ENCODE measurements at places on chromosomes 4 and X. TPM values are rescaled to one million over a fixed set of nuclear protein-coding genes. Genes with fewer than 3 reads are reported as not detected.

GRCh38 chr4:112926819-112927218, 122.6 kb upstream of the ANK2 start:
- no peak for DNase-seq

Gene SLC49A3
- 6.9 TPM for total RNA-seq

DNA sequence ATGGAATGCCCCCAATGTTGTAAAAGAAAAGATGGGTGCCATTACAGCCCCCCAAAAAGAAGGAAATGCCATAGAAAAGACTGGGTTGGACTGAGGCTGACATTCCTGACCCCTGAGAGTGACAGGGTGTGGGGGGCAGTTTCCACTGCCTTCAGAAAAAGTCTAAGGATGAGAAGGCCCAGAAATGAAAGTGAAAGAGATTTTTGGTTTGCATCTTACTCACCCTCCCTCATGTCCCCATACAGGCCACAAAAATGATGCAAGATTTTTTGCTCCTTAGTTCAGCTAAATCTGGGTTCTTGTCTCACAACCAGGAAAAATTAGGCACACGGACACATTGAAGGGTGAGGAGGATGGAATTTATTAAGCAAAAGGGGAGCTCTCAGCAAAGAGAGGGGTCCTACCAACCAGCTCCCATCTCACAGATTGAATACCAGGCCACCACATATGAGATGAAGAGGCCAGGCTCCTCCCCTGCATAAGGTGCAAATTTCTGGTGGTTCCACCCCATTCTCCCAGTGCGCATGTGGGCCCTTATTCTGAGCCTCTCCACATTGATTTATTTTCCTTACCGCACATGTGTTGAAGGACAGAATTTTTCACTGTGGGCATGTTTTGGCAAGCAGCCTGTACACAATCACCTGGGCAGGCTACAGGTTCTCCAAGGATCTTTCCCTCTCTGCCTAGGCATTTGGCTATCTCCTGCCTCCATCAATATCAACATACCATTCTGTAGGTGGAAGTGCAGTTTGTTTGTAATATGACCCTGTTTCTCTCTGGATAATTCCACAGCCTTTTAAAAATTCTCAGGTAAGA, 18.8 kb downstream of the PPP4R3C start:
- no peak for DNase-seq

Gene S100P
- total RNA-seq = not detected

Gene HOPX
- total RNA-seq = not detected

Gene LONRF3
- 0.33 TPM for total RNA-seq

DNA sequence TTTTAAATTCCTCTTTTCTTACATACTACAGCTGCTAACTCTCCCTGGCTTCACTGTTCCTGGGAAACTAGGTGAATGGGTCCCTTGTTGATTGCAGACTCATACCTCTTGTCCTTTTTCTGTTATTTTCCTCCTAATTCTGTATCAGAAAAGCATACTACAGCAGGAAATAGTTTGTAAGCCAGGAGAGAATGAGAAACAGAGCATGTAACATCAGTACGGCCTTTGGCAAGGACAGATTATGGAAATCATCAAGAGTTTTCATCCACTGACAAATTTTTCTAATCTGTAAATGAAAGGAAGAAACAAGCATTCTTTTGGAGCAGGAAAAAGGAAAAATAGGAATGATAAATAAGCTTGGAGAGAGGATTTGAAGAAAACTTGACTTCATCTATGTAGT, 239.2 kb downstream of the ANTXR2 start:
- DNase-seq = no peak

DNA sequence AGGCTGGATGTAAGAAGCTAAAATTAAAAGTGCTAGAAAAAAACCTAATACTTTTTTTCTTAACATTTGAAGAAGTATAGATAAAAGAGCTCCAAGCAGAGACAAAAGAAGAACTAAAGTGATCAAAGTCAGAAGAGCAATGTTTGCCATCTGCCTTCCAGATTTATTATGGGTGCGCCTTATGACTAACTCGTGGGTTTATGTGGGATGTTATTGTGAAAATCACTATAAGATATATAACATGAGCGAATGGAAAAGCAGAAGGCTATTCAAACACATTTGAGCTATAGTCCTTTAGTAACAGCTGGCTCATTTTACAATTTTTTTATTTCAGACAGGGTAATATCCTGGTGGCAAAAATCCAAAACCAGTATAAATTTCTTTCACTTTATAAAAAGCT, 1040.7 kb downstream of the RAPGEF2 start:
- DNase-seq = no peak

Measured in H9 (cell line).